Memory B cell (primary cell): ENCODE measurements at places on chromosomes 1 and 21.

GRCh38 chr1:64263856-64264255 is 60.4 kb downstream of the UBE2U start:
- no peaks in the 10 kb centered on the region for H3K36me3 ChIP-seq
- H3K4me1 ChIP-seq: no peaks in the 10 kb centered on the region
- H3K4me3 ChIP-seq: no peak overlapping the region

DNA sequence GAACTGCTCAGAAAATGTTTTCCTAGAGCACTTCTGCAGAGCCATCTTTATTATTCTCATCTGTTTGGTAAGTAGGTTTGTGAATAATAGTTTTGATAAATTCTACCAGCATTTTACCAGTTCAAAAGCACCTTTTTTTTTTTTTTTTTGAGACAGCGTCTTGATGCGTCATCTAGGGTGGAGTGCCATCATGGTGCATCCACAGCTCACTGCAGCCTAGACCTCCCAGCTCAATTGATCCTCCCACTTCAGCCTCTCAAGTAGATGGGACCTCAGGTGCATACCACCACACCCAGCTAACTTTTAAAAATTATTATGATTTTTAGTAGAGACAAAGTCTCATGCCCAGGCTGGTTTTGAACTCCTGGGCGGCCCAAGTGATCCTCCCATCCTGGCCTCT is 9.8 kb upstream of the RHBG start:
- DNase-seq: no peak
- peaks cover 17% of the 10 kb centered on the region for H3K27me3 ChIP-seq
- H3K27ac ChIP-seq: no peak overlapping the region
- H3K4me1 ChIP-seq: peaks cover 4% of the 10 kb centered on the region
- no peak overlapping the region for H3K4me3 ChIP-seq
- H3K36me3 ChIP-seq: no peaks in the 10 kb centered on the region

- DNase-seq: no peak
- H3K4me3 ChIP-seq: peak overlapping the region; percentile 87
- peaks cover 15% of the 10 kb centered on the region for H3K4me1 ChIP-seq
- H3K36me3 ChIP-seq: peaks cover 4% of the 10 kb centered on the region
- peak overlapping the region; percentile 82 for H3K27ac ChIP-seq
- no peaks in the 10 kb centered on the region for H3K27me3 ChIP-seq
Measured at GRCh38 chr1:38872401-38873026, 634 bp downstream of the MYCBP start.

DNA sequence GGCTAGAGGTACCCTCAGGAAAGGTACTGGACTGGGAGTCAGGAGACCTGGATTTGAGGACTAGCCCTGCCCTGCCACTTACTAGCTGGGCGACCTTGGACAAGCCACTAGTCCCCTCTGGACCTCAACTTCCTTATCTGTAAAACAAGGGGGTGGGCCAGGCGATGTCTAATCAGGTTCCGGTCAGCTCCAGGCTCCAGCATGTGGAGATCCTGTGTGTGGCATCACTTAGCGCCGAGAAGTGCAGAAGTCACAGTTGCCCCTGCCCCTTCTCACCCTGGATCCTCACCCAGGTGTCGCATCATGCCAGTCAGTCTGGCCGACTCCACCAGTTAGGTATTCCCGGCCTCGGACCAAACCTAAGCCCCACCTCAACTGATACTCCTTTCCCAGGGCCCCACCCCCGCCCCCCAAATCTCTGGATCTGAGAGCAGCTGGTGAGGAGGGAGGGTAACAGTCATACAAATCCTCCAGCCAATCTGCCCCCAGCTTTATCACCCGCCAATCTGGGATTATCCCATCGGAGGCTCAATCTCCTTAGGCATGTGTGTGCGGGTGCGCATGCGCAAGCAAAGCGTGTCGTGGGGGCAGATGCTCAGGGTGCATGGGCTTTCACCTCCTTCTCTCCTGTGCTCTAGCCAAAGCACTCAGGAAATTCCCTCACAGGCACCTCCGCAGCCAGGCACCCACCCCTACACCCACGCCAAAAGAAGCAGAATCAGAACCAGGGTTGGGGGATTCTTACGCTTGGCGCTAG is 5.4 kb downstream of the CELF3 start:
- no peaks in the 10 kb centered on the region for H3K36me3 ChIP-seq
- H3K4me1 ChIP-seq: peaks cover 9% of the 10 kb centered on the region
- H3K4me3 ChIP-seq: no peak overlapping the region
- DNase-seq: no peak

GRCh38 chr1:53165408-53165961 is 23.0 kb upstream of the SLC1A7 start:
- H3K27ac ChIP-seq: no peak overlapping the region
- peaks cover 8% of the 10 kb centered on the region for H3K27me3 ChIP-seq
- no peak overlapping the region for H3K4me3 ChIP-seq
- no peaks in the 10 kb centered on the region for H3K4me1 ChIP-seq

DNA sequence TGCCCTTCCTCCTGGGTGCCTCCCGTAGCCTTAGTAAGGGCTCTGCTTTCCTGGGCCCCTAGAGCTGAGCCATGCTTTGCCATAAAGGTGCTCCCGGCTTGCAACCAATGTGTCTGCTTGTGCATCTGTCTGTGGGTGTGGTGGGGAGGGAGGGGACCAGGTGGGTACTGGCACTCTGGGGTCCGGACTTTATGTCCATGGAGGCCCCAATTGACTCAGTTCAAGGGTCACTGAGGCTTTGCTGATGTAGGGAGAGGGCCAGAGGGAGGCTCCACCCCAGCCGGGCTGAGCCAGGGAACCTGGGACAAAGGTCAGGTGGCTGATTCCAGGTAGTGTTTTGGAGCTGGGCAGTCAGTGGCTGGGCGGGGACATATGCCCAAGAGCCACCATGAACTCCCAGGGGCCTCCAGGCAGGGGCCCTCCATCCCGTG is 15.0 kb downstream of the TNFRSF25 start:
- peaks cover 25% of the 10 kb centered on the region for H3K27me3 ChIP-seq
- H3K4me3 ChIP-seq: no peak overlapping the region
- H3K27ac ChIP-seq: no peak overlapping the region
- no peaks in the 10 kb centered on the region for H3K36me3 ChIP-seq

GRCh38 chr21:32359719-32360260 is 33.0 kb downstream of the URB1 start:
- H3K4me3 ChIP-seq: no peak overlapping the region
- H3K4me1 ChIP-seq: no peaks in the 10 kb centered on the region
- H3K36me3 ChIP-seq: peaks cover 49% of the 10 kb centered on the region
- no peaks in the 10 kb centered on the region for H3K27me3 ChIP-seq

GRCh38 chr1:41776891-41777441 is 141.8 kb downstream of the HIVEP3 start:
- no peaks in the 10 kb centered on the region for H3K27me3 ChIP-seq
- H3K27ac ChIP-seq: no peak overlapping the region
- H3K4me1 ChIP-seq: peaks cover 9% of the 10 kb centered on the region
- H3K4me3 ChIP-seq: no peak overlapping the region
- DNase-seq: no peak
- H3K36me3 ChIP-seq: no peaks in the 10 kb centered on the region

DNA sequence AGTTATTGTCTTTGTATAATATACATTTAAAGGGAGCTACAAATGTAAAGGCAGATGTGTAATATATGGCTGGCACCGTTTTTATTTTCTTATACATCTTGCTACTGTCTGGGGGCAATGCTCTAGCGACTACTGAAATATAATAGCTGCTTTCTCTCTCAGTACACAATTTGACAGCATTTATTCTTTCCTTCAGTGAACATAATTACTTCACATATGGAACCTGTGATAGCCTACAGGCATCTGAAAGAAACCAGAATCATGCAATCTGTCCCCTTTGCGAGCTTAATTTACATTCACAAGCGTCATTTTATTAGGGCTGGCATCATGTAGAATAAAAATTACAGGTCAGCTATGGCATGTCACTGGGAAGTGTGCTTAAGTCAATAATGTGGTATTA is 557.5 kb upstream of the PTBP2 start:
- no peaks in the 10 kb centered on the region for H3K4me1 ChIP-seq
- H3K27me3 ChIP-seq: no peaks in the 10 kb centered on the region
- no peak overlapping the region for H3K27ac ChIP-seq
- H3K36me3 ChIP-seq: no peaks in the 10 kb centered on the region

DNA sequence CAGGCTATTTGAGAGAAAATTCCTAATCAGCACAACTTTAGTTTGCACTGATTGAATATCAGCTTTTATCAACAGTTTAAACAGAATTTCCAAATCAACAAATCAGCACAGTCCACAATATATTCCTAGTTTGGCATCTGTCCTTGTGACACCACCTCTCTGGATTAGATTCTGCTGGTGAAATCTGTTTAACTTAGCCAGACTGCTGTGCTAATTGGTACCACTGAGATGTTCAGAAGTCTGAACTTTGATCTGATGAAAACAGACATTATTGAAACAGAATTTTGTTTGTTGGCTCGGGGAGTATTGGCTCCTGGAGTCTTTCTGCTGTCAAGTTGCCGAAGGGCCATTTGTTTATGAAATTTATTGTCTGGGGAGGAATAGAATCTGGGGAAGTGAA is 17.0 kb upstream of the NGF start:
- DNase-seq: no peak
- H3K27me3 ChIP-seq: peaks cover 3% of the 10 kb centered on the region
- no peak overlapping the region for H3K27ac ChIP-seq
- no peak overlapping the region for H3K4me3 ChIP-seq
- no peaks in the 10 kb centered on the region for H3K36me3 ChIP-seq

DNA sequence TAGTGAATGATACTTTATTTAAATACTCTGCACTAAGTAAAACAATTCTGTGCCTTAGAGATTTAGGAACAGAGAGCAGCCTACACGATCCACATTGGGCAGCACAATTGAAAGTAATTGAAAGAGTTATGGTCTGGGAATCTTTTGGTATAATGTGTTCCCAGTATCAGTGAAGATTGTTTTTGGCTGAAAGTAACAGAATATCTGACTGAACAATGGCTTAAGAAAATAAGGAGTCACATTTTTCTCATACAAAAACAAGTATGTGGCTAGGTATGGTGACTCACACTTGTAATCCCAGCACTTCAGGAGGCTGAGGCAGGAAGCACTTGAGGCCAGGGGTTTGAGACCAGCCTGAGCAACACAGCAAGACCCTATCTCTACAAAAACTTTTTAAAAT is 306.2 kb downstream of the NFIA start:
- no peak for DNase-seq
- no peak overlapping the region for H3K27ac ChIP-seq
- H3K4me1 ChIP-seq: peaks cover 8% of the 10 kb centered on the region
- peaks cover 1% of the 10 kb centered on the region for H3K27me3 ChIP-seq
- no peaks in the 10 kb centered on the region for H3K36me3 ChIP-seq

- H3K4me3 ChIP-seq: no peak overlapping the region
- no peaks in the 10 kb centered on the region for H3K36me3 ChIP-seq
- no peak overlapping the region for H3K27ac ChIP-seq
- no peak for DNase-seq
Measured at GRCh38 chr21:24310788-24311187, 1296.5 kb downstream of the MRPL39 start.

DNA sequence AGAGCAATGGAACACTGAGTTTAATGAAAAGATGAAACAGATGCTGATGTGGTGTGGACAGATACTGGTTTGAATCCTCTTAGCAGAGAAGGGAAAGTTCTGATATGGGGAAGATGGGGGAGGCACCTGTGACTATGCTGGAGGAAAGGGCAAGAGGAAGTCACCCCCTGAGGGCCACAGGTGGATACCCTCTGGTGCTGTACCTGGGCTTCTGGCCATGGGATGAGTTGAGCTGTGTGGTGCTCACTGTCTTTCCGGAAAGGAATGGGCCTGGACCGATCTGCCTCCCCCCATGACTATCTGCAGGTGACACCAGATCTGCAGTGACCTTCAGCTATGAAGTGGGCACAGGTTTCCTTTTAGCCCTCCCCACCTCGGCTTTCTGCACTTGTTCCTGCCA is 52.4 kb downstream of the IER5 start:
- H3K4me1 ChIP-seq: peaks cover 47% of the 10 kb centered on the region
- H3K27ac ChIP-seq: peak overlapping the region; percentile 29
- DNase-seq: no peak
- peak overlapping the region; percentile 42 for H3K4me3 ChIP-seq
- no peaks in the 10 kb centered on the region for H3K36me3 ChIP-seq

DNA sequence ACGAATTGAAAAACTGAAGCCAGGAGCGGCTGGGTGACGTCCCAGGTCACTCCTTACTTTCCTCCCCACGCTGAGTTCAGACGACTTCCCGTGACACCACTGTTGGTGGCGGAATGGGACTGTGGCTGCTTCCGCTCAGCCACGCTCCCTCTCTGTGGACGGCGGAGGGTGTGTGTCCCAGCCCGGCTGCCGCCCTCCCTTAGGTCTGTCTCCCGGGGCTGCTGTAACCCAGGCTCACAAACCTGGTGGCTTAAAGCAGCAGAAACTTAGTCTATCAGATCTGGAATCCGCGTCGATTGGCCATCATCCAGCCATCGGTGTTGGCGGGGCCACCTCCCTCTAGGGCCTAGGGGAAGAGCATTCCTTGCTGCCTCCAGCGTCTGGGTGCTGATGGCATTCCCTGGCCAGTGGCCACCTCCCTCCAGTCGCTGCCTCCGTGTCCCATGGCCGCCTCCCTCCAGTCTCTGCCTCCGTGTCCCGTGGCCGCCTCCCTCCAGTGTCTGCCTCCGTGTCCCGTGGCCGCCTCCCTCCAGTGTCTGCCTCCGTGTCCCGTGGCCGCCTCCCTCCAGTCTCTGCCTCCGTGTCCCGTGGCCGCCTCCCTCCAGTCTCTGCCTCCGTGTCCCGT is 17.5 kb downstream of the TRPM2 start:
- peaks cover 14% of the 10 kb centered on the region for H3K36me3 ChIP-seq
- peaks cover 14% of the 10 kb centered on the region for H3K4me1 ChIP-seq
- no peak overlapping the region for H3K27ac ChIP-seq
- H3K4me3 ChIP-seq: no peak overlapping the region
- no peak for DNase-seq

DNA sequence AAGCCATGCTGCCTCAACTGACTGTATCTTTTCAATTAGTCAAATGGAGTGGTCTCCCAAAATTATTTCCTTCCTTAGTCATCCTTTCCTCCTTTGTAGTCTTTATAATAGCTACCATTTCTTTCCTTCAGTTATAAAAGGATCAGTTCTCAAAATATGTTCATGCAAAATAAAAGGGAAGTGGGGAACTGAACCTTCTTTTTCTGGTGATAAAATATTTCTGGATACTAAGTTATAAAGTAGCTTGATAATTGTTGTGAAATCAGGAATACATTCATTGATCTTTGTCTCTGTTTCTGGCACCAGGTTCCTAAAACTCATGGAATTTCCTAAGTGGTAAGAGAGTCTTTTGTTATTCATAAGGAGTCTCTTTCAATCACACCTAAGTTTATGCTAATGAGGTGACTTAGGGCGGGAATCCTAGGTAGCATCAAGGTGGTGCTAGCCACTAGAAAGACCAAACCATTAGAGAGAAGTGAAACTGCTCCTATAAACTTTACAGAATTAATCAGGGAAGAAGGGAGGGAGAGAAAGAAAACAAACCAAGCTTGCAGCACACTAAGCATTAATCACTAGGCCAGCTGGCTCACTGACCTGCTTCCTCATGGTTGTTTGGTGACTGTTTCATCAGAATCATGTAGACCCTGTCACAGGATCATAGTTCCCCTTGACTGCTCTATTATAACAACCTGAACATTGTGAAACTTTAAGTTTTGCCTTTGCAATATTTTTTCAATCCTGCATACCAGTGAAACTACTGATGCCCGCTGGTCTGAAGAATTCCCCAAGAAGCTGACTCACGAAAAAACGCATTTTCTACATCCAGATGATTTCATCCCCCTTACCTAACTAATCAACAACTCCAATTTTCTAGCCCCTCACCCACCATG is 161.6 kb upstream of the PTBP2 start:
- H3K4me1 ChIP-seq: no peaks in the 10 kb centered on the region
- H3K4me3 ChIP-seq: no peak overlapping the region
- H3K27me3 ChIP-seq: no peaks in the 10 kb centered on the region
- no peak for DNase-seq

- DNase-seq: no peak
- H3K4me3 ChIP-seq: peak overlapping the region; percentile 25
- peaks cover 2% of the 10 kb centered on the region for H3K4me1 ChIP-seq
- peaks cover 10% of the 10 kb centered on the region for H3K27me3 ChIP-seq
- no peaks in the 10 kb centered on the region for H3K36me3 ChIP-seq
- no peak overlapping the region for H3K27ac ChIP-seq
Measured at GRCh38 chr1:164560121-164560541, 1.1 kb downstream of the PBX1 start.
